CMK (cell line): ENCODE measurements at places on chromosomes 6 and 20.

DNA sequence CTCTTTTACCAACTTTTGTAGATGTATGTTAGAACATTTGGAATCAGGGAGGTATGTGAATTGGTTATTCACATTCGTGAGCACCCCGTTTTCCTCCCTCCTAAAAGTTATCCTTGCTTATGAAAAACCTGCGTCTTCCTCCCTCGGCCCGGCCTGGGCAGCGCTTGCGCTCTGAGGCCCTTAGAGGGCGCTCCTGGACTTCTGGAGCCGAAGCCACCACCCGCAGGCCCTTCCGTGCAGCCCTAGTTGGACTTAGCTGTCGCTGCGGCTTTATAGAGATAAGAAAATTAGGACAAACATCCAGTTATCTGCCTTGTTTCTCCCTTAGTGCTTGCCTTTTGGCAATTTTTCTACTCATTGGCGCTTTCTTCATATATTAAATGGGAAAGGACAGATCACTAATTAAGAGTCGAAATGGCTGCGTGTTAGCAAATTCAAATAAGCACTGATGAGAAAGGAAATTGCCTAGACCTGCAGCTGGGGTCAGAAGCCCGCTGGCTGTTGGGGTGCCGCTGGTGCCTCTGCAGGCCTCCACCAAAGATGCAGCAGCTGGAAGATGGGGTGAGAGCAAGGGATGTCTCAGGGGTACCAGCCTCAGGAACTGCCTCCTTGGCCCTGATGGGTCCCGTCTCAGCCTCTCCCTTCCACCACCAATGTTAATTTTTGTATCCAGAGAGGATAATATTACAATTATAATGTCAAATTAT is 5.2 kb downstream of the FNDC1 start:
- peak; percentile 9 for DNase-seq

- DNase-seq, result no peak
Measured at GRCh38 chr6:119148825-119149525, 70.5 kb upstream of the FAM184A start.

DNA sequence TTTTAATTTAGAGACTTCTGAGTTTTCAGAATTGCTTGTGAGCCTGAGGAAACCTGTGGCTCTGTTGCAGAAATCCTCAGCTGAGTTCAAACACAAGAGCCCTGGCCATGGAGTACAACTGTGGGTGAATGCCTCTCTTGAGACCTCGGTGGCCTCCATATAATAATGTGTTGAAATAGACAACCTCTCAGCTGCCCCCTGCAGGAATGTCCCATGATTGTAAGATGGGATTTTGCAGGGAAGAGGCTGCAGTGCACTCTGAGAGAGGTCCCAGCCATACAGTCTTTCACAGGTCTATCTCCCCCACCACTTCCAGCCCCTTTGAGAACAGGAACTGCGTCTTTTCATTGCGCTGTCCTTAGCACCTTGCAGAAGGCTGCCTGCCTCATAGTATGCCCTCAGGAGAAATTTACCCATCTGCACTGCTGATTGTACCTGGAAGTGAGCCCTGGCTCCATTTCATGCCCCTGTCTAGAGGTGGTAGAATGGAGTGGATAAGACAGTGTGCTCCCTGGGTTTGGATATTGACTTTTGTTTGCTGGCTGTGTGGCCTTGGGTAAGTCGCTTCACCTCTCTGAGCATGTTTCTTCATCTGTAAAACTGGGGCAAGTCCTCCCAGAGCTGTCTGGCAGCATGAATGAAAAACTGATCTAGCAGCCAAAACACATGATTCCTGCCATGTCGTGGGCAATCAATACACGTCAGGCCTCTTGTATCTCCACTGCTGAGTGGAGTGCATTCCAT is 16.8 kb upstream of the CDH22 start:
- no peak for DNase-seq

DNA sequence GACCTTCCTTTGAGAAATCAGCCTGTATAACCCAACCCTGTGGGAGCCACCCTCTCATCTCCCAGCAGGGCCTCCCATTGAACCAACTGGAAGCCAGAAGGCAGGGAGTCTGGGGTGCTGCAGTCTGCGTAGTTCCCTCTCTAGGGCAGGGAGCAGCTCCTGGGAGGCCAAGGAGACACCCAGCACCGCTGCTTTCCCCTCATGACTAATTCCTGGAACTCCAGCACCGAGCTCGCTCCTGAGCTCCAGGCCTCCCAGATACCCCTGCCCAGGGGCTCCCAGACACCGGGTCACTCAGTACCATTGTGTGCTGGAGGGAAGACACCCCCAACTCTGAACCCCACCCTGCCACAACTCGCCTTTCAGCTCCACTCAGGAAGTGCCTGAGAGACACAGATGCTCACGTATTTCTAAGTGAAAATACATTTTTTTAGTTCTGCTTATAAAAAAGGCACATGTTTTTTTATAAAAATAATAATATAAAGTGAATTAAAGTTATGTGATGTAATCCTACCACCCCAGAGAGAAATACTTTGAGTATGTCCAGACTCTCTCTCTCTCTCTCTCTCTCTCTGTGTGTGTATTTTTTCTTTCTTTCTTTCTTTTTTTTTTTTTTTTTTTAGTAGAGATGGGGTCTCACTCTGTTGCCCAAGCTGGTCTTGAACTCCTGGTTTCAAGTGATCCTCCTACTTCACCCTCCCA is 17.5 kb downstream of the PIM1 start:
- no peak for DNase-seq

GRCh38 chr6:113352029-113352801 is 504.9 kb upstream of the MARCKS start:
- DNase-seq, result no peak
